CD4-positive, alpha-beta memory T cell (primary cell): ENCODE measurements at places on chromosomes 2 and 18. TPM values are rescaled to one million over a fixed set of nuclear protein-coding genes. Genes with fewer than 3 reads are reported as not detected.

Gene BABAM2
- 37.3 TPM for total RNA-seq

Gene BOK
- total RNA-seq: not detected

- no peaks in the 10 kb centered on the region for H3K4me1 ChIP-seq
- H3K4me3 ChIP-seq: no peak overlapping the region
- H3K27ac ChIP-seq: no peak overlapping the region
- H3K27me3 ChIP-seq: no peaks in the 10 kb centered on the region
- H3K36me3 ChIP-seq: no peaks in the 10 kb centered on the region
- DNase-seq: no peak
Observed at GRCh38 chr2:29281916-29282247, 166.7 kb downstream of the CLIP4 start.

- peaks cover 25% of the 10 kb centered on the region for H3K4me1 ChIP-seq
- H3K27ac ChIP-seq: no peak overlapping the region
- no peaks in the 10 kb centered on the region for H3K36me3 ChIP-seq
- DNase-seq: no peak
- no peak overlapping the region for H3K4me3 ChIP-seq
Observed at GRCh38 chr2:27320958-27321543, 1.8 kb downstream of the MPV17 start.

- H3K4me3 ChIP-seq: no peak overlapping the region
- DNase-seq: no peak
- no peak overlapping the region for H3K27ac ChIP-seq
- no peaks in the 10 kb centered on the region for H3K27me3 ChIP-seq
Observed at GRCh38 chr2:152385650-152386049, 50.7 kb downstream of the FMNL2 start.

DNA sequence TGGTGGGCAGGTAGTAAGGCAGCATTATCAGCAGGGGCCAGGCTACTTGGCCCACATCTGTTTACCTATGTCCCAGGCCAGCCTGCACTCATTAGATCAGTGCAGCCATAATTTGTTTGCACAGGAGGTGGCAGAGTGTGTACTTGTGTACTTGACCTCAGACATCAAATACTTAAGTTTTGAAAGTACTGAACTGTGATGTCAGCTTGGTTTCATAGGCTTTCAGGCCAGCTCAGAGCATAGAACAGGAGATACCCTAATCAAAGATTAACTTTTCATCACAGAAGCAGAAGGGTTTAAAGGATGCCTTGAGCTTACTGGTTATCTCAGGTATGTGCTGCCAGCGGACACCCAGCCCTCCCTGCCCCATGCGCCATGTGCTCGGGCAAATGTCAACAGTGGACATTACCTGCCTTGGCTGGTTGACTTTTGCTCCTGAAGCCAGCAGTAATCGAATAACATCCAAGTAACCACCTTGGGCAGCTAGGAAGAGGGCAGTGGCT lies 33.2 kb downstream of the ANKRD29 start:
- no peaks in the 10 kb centered on the region for H3K36me3 ChIP-seq
- H3K4me1 ChIP-seq: no peaks in the 10 kb centered on the region
- no peak for DNase-seq
- no peaks in the 10 kb centered on the region for H3K27me3 ChIP-seq

GRCh38 chr2:20622731-20623130 lies 28.2 kb downstream of the HS1BP3 start:
- H3K36me3 ChIP-seq: peaks cover 36% of the 10 kb centered on the region
- no peaks in the 10 kb centered on the region for H3K27me3 ChIP-seq
- no peaks in the 10 kb centered on the region for H3K4me1 ChIP-seq
- H3K27ac ChIP-seq: no peak overlapping the region
- DNase-seq: no peak

DNA sequence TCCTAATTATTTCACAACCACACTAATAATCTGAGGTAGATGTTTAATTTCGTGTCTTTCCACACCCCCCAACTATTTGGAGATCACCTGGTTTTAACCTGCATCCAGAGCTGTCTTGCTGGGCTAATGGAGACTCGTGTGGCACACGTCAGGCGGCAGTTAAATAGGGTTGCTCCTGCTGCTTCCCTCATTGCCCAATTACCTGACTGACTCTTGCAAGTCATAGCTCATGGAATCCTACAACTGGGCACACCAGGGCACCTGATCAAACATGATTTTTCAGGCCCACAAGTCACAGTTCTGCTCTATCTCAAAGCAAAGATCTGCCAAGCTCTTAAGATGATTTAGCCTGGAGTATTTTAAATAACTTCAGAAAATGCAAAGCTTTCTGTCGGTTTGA lies 1430.4 kb upstream of the ACVR2A start:
- no peak overlapping the region for H3K4me3 ChIP-seq
- no peak for DNase-seq
- no peaks in the 10 kb centered on the region for H3K36me3 ChIP-seq
- no peaks in the 10 kb centered on the region for H3K27me3 ChIP-seq

- peak overlapping the region; percentile 91 for H3K4me3 ChIP-seq
- peaks cover 26% of the 10 kb centered on the region for H3K27me3 ChIP-seq
- peak; percentile 38 for DNase-seq
- H3K4me1 ChIP-seq: peaks cover 21% of the 10 kb centered on the region
- peak overlapping the region; percentile 15 for H3K27ac ChIP-seq
Observed at GRCh38 chr2:202032846-202033316, 774 bp upstream of the FZD7 start.

GRCh38 chr18:43077510-43078308 lies 37.8 kb downstream of the RIT2 start:
- H3K4me1 ChIP-seq: no peaks in the 10 kb centered on the region
- no peaks in the 10 kb centered on the region for H3K36me3 ChIP-seq
- DNase-seq: no peak
- no peak overlapping the region for H3K4me3 ChIP-seq
- no peaks in the 10 kb centered on the region for H3K27me3 ChIP-seq
- no peak overlapping the region for H3K27ac ChIP-seq

- no peak overlapping the region for H3K4me3 ChIP-seq
- no peak for DNase-seq
- H3K27me3 ChIP-seq: no peaks in the 10 kb centered on the region
- H3K4me1 ChIP-seq: no peaks in the 10 kb centered on the region
- no peak overlapping the region for H3K27ac ChIP-seq
Observed at GRCh38 chr2:503288-503999, 173.8 kb downstream of the TMEM18 start.

- no peaks in the 10 kb centered on the region for H3K4me1 ChIP-seq
- no peaks in the 10 kb centered on the region for H3K36me3 ChIP-seq
- no peak overlapping the region for H3K27ac ChIP-seq
- H3K4me3 ChIP-seq: no peak overlapping the region
Observed at GRCh38 chr18:6752202-6752860, 22.8 kb downstream of the ARHGAP28 start.

DNA sequence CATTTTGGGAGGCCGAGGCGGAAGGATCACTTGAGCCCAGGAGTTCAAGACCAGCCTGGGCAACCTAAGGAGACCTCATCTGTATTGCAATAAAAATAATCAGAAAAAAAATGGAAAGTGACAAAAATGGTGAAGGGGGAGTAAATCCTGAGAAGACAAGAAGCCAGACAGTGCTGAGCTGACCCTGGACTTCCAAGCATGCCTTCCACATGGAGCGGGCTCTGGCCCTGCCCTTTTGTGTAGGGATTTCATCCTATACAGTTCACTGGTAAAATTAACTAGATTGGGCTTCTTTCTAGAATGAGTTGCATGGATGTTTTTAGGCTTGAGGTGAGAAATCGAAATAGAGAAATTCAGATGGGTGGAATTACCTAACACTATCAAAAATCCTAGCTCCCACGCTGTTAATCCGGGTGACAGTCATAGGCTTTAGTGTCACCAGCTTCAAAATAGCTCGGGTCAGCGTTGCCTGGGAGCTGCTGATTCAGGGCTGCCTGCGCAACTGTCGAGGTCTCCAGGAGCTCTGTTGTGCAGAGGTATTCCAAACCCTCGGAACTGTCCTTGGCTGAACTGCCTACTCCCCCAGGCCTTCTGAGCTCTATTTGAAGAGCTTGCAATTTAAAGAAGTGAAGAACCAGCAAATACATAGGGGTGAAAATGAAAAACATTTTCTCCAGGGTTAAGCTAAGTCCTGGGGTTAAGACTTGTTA lies 21.5 kb upstream of the ZNF532 start:
- H3K27me3 ChIP-seq: no peaks in the 10 kb centered on the region
- H3K4me3 ChIP-seq: no peak overlapping the region
- no peaks in the 10 kb centered on the region for H3K36me3 ChIP-seq
- H3K4me1 ChIP-seq: peaks cover 7% of the 10 kb centered on the region

- no peaks in the 10 kb centered on the region for H3K27me3 ChIP-seq
- no peak for DNase-seq
- H3K27ac ChIP-seq: no peak overlapping the region
- no peaks in the 10 kb centered on the region for H3K4me1 ChIP-seq
- no peak overlapping the region for H3K4me3 ChIP-seq
- no peaks in the 10 kb centered on the region for H3K36me3 ChIP-seq
Observed at GRCh38 chr2:55116598-55116964, 66.3 kb upstream of the RTN4 start.

- H3K4me1 ChIP-seq: no peaks in the 10 kb centered on the region
- no peaks in the 10 kb centered on the region for H3K36me3 ChIP-seq
- H3K4me3 ChIP-seq: no peak overlapping the region
- no peaks in the 10 kb centered on the region for H3K27me3 ChIP-seq
Observed at GRCh38 chr18:42052122-42052708, 97.2 kb downstream of the PIK3C3 start.

- no peaks in the 10 kb centered on the region for H3K4me1 ChIP-seq
- no peaks in the 10 kb centered on the region for H3K36me3 ChIP-seq
- no peaks in the 10 kb centered on the region for H3K27me3 ChIP-seq
- no peak overlapping the region for H3K4me3 ChIP-seq
Observed at GRCh38 chr2:48278590-48278989, 251.4 kb upstream of the STON1 start.

GRCh38 chr2:10449486-10449831 lies 1.3 kb upstream of the ODC1 start:
- no peaks in the 10 kb centered on the region for H3K27me3 ChIP-seq
- DNase-seq: no peak
- H3K4me1 ChIP-seq: peaks cover 42% of the 10 kb centered on the region
- no peak overlapping the region for H3K4me3 ChIP-seq
- peaks cover 7% of the 10 kb centered on the region for H3K36me3 ChIP-seq
